ENCODE measurements at places on chromosomes 12 and 14.

DNA sequence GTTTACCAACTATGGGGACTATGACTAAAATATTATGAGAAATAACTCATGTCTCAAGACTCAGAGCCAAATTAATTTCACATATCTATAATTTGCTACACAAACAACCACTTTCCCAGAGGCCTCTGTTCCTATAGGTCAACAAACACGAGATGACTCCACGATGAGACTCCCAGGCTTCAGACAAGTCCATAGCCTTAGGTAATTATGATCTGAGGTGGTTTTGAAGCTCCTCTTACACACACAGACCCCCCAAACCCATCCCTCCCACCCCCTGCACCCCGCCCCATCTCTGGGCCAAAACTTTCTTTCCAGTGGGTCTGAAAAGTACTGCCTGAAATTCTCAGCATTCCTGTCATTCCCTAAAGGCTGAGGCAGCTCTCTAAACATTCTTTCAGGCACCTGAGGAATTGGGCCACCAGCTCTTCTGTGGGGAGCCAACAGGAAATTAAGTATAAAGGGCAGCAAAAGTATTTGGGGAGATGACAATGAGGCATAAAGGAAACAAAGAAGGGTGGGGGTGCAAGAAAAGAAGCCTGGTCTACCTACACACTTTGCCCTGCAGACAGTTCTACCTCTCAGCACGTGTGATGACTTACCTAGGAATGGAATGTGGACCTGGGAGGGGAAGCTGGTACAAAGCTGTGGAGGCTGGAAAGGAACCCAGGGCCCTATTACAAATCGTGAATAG, 143.6 kb downstream of the PAWR start:
- no peak for DNase-seq

DNA sequence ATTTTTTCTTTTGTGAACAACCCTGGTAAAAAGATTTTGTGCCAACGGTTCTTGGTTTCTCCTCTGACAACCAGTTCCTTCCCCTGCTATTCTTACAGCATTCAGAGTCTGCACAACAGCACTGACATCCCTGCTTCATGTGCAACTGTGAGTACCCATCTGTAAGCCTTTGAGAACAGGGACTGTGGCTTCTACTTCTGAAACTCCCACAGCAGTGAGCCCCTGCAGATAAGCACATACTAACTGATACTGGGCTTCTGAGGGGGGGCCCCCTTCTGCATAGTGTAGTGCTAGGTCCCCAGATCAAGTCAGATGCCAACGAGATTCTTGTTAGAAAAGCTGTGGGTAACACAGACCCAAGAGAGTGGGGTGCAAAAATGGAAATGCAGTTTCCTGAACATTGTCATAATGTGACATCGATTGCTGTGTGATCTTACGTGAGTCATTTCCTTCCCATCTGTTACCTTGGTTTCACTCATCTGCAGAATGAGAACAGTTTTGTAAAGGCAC, 11.1 kb upstream of the NINJ2 start:
- DNase-seq: no peak

GRCh38 chr12:6957741-6958608, 6.8 kb downstream of the PTPN6 start:
- DNase-seq: no peak

DNA sequence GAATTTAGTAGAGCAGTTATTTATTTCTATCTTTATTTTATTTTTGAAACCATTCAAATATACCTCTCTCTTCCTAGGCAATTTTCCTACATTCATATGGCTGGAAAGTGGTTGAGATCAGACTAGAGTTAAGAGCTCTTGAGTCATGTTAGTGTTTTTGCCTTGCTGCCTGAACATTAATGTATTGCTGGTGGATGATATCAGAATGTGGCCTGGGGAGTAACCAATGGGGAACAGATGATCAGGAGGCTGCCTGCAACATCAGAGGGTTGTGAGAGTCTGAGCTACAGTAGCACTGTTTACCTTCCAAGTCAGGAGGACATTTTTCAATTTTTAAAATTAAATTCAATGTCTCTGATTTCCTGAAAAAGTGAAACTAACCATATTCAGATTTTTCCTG, 166.3 kb upstream of the TRHDE start:
- no peak for DNase-seq

- no peak for DNase-seq
Observed at GRCh38 chr12:68109444-68110217, 49.9 kb downstream of the IFNG start.

- no peak for DNase-seq
Observed at GRCh38 chr12:4386801-4387200, 7.3 kb upstream of the FGF23 start.

DNA sequence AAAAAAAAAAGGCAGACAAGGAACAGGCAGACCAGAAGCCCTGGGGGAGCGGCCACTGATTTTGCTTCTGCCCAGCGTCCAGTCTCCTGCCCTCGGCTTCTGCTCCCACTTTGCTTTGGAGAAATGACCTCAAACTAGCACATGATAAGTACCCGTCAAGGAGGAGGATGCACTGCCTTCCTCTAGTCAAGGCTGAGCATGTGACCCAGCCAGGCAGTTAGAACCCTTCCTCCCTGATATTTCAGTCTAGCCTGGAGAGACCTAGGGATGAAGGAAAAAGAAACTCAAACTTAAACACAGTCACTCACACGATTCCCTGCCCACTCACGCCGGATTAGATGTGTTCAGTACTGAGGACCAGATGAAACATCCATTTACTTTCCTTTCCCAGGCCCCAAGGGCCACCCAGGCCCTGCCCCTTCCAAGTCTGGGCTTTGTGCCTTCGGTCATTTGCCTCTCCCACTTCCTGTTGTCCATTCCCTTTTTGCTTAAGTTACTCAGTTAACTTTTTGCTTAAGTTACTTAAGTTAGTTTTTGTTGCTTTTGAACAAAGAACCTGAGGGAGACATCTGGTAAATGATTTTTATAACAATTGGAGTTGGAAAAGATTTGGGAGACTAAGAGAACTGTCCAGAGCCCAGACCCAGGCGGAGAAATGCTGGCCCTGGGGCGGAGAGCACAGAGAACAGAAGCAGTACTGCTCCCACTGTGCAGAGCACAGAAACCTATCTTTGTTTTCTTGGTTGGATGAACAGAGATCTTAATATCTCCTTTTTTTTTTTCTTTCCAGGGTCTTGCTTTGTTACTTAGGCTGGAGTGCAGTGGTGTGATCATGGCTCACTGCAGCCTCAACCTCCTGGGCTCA, 23.0 kb upstream of the TTC7B start:
- DNase-seq: no peak

- no peak for DNase-seq
Observed at GRCh38 chr14:70722418-70722817, 80.7 kb downstream of the TTC9 start.

- no peak for DNase-seq
Observed at GRCh38 chr14:104687601-104688504, 1.6 kb upstream of the INF2 start.

GRCh38 chr14:103141117-103141796, 18.0 kb downstream of the TNFAIP2 start:
- DNase-seq: no peak
